Calu3 (cell line): ENCODE measurements at places on chromosomes 2 and 18.

DNA sequence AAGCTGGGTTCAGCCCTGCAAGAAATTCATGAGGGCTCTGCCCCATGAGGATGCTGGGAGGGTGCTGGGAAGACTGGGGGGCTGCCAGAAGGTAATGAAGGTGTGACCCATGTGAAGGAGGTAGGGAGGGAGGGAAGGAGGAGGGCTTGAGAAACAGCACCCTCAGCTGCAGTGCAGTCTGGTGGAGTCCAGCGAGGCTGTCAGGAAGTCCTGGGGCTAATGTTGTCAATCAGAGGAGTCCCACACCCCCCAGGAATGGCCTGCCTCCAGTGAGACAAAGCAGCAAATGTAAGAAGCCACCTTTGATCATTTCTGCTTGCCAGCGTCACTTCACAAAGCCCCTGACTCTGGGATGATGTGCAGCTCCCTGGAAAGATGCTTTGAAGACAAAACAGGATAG, 248.4 kb downstream of the SH3BP4 start:
- no peak for DNase-seq

GRCh38 chr2:133705287-133705686, 137.0 kb upstream of the NCKAP5 start:
- no peak for DNase-seq

GRCh38 chr2:17610521-17610920, 70.0 kb downstream of the VSNL1 start:
- DNase-seq = no peak

GRCh38 chr2:102826904-102827303, 65.1 kb downstream of the TMEM182 start:
- no peak for DNase-seq

DNA sequence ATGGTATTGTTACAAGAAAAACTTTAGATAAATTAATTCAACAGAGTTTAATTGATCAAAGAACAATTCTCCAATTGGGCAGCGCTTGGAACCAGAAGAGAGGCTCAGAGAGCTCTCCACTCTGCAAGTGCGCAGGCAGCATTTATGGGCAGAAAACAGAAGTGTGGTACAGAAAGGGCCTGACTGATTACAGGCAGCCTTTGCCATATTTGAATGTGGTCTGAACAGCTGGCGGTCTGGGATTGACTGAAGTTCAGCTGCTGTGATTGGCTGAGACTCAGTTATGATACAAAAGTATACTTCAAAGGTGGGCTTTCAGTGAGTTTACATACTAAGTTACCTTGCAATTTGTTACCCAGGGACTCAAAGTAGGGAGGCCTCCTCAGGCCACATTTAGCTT, 301.3 kb upstream of the ID2 start:
- DNase-seq = no peak

GRCh38 chr2:185137700-185138099, 539.4 kb downstream of the ZNF804A start:
- DNase-seq = no peak

- no peak for DNase-seq
Observed at GRCh38 chr18:40148960-40149359, 1806.1 kb upstream of the PIK3C3 start.

GRCh38 chr2:29583104-29583503, 338.3 kb downstream of the ALK start:
- no peak for DNase-seq

DNA sequence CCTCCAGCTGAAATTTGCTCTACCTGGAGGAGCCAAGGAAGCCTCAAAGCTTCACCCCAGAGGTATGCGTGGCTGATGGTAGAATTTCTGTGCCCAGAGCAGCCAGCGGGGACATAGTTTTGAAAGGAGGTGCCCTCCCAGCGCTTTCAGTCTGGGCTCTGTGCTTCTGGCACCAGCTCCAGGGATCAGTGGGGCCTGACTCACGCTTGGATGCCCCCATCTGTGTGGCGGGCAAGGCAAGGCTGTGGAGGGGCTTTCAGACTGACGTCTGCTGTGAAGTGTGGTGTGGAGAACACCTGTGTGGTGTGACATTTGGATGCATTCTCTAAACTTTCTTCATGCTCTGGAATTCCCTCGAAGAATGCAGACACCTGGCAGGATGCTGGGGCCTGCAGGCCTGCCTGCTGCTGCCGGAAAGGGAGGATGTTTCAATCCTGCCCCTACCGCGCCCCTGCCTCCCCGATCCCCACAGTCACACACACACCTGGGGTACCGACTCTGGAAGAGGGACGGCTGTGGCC, 84.1 kb downstream of the CTIF start:
- no peak for DNase-seq

DNA sequence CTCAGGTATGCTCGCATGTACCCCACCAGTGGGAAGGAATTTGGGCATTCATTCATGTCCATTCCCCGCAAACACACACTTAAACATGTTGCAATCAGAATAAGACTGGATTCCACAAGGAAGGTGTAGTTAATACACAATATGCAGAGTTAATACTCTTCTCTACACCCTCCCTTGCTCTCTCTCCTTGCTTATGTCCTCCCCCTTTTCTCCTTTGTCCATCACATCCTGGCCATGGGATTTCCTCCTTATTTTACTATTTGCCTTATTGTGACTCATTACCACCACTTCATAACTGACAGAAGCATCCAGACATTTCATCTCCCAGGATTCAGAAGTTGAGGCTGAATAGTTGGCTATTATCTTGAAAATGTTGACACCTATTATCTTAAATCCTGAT, 473.8 kb upstream of the SPHKAP start:
- no peak for DNase-seq

DNA sequence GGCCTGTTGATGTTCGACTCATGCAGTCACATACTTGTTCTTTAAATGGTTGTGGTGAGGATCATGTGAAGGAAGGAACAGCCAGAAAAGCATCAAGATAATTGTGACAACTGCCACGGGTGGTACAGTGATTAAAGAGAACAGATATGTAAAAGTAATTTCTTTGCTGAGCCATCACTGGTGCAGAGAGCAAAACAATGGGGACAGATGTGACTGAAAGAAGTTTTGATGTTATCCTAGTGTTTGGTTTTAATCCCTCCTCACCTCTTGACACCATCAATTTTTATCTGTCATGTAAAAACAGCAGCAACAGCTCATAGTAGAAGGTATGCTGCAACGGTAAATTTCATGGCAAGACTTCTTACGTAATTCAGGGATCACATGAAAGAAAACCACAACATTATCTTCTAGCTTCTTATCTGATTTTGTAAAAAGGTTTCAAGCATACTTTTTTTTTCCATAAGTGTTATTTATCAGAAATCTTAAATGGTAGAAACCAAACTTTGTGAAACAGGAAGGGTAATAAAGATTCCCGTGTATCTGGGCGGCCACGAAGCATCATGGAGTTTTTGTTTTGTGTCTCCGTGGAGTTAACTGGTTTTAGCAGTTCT, 65.2 kb downstream of the PLCL1 start:
- no peak for DNase-seq

- no peak for DNase-seq
Observed at GRCh38 chr2:136238286-136239078, 120.5 kb upstream of the CXCR4 start.

DNA sequence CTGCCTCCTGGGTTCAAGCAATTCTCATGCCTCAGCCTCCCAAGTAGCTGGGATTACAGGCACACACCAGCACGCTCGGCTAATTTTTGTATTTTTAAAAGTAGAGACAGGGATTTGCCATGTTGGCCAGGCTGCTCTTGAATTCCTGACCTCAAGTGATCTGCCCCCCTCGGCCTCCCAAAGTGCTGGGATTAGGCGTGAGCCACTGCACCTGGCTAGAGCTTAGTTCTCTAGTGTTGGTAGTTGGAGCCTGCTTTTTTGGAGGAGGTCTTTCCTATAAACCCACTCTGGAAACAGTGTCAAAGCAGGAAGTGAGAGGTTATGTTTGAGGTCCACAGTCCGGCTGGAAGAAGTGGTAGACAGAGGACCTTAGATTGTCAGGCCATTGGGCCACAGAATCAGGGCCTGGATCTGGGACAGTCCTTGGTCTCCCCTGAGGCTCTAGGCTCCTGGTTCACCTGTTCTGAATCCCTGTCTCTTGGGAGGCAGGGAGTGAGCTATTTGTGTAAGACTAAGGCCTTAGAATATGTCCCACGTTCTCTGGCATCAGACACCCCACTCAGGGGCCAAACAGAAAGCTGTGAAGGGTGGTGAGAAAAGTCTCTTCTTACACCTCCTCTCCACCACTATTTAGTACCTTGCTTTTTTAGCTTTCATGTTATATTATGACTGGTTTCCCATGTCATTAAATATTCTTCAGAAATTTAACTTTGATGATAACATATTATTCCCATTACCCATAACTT, 34.5 kb downstream of the PCBP1 start:
- no peak for DNase-seq

DNA sequence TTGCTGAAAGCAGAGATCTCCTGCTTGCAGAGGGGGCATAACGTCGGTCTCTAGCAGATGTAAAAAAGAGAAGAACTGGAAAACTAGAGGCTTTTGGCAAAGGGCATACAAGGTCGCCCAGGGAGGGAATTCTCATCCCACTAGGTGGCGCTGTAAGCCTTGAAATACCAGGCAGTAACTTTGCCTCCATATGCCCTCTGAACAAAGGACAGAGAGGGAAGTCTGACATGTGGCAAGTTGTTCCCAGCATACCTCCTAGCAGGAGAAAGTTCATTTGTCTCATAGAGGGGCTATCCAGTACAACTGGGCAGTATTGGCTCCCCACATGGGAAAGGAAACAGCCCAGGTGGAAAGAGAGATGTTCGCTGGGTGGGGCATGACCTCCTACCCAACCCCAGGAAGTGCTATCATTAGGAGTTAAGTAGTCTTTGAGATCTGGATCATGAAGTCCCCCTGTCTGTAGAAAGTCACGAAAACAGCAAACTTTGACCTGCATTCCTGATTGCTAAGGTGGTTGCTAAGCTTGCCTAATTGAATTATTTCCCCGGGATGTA, 39.9 kb downstream of the STK17B start:
- DNase-seq = peak; percentile 19

DNA sequence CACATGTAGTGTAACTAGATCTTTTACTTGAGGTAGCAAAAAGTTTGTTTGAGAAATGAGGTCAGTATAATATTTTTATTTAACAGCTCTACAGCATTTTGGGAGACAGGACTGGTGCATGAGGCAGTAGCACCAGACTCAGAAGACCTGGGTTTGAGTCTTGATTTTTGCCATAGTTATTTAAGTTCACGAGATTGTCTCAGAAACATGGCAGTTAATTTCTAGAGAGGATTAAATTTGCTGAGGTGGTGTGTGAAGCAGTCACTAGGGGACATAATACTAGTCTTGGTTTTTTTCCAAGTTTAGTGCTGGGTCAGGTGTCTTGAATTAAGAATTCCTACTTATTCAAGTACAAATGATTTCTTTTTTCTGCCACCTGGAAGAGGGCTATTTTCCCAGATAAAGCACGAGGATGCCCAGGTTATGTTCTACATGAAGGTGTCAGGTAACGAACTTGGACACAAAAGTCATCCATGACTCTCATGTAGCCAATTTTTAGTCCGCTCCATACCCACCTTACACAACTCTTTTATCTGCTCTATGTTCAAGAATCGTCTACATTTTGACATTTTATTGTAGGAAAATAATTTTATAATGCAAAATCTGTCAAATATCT, 1.4 kb downstream of the MARCHF7 start:
- DNase-seq = no peak

DNA sequence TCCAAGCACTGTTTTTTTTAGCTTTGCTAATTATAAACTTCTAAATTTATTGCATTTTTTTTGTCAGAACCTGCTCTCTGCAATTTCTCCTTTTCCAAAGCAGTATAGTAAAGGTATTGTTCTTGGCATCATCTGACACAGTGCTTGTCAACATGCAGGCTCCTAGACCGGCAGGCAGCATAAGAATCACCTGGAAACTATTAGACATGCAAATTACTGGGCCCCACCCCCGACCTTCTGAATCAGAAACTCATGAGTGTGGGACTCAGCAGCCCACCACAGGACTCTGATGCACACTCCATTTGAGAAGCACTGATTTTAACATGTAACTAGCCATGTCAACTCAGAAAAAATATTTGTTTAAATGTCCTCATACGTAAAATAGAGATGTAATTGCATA, 551.1 kb upstream of the CELF4 start:
- DNase-seq = no peak

DNA sequence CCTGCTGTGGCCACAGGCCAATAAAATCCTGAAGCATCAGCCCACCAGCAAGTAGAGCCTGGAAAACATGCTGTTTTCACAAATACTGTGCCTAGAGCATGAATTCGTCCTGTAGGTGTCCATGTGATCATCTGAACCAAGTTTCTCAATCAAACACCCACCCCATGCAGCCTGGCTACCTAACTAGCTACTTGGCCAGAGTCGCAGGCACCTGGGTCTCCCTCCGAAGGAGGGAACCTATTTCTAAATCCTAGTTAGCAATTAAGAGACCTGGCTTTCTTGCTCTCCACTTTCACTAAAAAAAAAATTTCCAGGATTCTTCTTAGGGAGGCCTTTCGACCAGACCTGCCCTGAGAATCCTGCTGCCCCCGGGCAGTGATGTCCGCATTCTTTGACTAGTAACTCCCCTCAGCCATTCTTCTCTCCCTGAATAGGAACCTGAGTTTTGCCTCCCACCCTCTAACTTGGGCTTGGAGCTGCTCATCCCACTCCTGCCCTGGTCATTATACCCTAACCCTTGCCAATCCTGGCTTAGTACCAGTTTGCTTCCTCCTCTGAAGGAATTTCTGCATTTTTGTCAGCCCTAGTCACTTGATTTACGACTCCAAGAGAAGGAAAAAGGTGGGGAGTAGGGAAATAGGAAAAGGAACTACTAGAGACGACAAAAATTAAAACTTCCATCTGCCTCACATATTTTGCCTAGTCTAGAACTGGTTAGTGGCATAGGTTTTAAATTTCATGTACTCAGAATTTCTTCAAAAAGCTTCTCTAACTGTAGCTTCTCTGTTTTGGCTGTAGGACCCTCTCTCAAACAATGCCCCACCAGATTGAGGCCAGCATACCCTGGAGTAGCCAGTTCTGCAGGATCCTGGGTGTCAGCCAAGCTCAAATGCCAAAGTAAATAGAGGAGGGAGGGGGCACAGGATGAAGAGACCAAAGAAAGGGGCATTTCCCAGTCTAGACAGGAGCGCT, 25.4 kb upstream of the TANK start:
- peak; percentile 36 for DNase-seq

GRCh38 chr2:134225841-134226240, 28.0 kb upstream of the MGAT5 start:
- DNase-seq = no peak

DNA sequence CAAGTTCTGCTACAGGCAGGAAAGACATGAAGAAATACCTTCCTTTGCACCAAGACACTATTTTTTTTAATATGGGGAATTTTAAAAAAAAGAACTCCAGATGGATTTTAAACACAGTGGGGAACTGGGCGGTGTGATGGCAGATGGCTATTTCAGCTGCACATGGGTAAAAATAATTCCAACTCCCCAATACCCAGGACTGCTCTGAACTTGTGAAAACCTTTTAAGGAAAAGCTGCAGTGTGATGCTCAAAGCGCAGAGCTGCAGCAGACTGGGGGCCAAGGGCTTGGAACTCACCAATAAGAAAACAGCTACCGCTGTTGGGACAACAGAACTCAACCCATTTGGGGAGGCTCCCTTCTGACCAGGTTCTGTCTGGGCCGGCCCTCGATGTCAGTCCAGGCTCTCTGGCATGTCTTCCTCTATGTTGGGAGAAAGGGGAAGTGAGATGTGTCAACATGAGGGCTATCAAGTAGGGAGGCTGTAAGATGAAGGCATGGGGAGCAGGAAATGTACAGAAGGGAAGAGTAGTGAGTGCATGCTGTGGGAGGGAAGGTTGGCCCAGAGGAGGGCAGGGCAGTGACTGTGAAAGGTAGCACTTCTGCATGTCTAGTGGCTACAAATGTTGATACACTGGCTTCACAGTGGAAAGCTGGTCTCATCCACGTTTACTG, 64.0 kb upstream of the SLC14A2 start:
- DNase-seq = no peak
